GM13976 (cell line): ENCODE measurements at places on chromosomes 4 and X.

DNA sequence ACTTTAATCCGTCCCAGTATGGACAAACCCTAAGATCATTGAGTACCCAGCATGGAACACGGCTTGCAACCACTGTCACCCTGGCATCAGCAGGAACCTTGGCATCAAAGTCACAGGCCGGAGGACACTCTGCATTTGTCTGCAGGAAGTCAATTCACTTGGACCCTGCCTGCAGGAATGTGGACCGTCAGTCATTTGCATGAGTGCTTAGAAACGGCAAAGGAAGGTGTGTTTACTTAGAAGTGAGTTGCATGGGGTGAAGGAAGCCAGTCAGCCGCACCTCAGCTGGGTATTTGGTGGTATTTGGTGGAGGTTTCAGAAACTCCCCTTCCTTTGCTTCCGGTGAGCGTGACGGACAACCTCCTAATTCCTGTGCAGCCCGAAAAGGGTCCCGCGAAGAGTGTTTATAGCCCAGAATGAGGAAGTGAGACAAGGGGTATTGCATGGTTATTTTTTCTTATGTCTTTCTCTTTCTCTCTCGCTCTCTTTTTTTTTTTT lies 15.5 kb downstream of the P2RY8 start:
- DNase-seq: peak; percentile 80

GRCh38 chrX:82224961-82225360 lies 1023.1 kb downstream of the SH3BGRL start:
- no peak for DNase-seq

DNA sequence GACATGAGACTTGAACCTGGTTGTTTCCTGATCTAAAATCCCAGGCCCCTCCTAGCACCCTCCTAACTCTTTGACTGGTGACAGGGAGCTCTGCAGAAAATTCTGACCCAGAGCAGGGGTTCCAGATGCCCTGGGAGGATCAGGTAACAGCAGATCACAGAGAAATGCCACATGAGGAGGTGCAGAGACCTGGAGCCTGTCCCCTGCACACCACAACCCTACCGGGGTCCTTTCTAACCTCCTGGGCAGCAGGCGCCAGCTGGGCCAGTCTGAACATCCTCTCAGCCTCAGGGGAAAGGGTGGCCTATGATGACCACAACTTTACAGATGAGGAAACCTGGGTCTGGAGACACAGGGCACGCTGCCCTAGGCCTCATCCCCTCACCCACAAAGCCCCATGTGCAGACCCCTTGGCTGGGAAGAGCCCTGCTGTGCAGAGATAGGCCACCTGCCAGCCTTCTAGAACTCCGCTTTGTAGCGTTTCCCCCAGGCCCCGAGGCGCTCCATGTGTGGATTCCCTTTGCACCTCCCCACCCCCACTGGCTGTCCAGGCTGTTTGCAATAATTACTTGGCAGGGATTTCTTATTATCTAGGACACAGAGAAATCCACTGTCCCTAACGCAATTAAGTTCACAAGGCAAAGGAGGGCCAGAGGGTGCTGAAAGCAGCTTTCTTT lies 36.5 kb downstream of the WDR1 start:
- peak; percentile 18 for DNase-seq

- no peak for DNase-seq
Measured at GRCh38 chr4:69894721-69895120, 34.8 kb upstream of the SULT1E1 start.

- no peak for DNase-seq
Measured at GRCh38 chr4:137768196-137768595, 235.9 kb upstream of the PCDH18 start.

DNA sequence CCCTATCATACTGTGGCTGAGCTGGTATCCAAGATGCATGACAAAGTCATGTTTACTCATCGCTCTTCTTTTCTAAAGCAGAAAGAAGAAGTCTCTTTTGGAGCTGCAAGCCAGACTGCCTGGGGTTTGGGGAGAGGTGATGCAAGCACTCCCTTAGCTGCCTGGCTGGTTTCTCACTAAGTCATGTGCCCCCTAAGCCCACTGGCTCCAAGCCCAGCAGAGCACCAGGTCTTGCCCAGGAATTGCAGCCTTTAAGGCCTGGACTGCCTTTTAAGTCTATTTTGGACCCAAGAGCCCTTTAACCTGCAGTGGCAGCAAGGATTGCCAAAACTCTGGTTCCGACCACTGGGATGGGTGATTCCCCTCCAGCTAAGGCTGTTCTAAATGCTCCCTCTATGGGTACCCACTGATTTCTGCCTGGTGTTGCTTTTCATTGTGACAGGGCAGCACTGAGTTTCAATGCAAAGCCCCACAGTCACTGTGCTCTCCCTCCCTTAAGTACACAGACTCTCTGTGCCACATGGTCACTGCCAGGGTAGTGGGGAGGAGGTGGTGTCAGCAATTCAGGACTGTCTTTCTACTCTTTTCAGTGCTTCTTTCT lies 548.6 kb downstream of the TLL1 start:
- no peak for DNase-seq

DNA sequence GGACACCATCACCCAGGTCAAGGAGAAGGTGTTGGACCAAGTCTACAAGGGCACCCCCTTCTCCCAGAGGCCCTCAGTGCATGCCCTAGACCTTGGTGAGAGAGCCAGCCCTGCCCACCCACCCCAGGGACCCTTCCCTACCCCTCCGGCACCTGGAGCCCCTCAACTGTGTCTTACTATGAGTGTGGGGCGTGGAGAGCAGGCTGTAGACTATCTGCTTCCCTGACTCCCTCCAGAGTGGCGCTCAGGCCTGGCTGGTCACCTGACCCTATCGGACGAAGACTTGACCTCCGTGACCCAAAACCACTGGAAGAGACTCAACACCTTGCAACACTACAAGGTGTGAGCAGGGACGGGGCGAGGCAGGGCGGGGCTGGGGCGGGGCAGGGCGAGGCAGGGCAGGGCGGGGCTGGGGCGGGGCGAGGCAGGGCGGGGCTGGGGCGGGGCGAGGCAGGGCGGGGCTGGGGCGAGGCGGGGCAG lies 4.7 kb upstream of the SRPK3 start:
- DNase-seq: no peak
